Naive B cell (primary cell): ENCODE measurements at places on chromosomes 6 and 20.
A peak's percentile ranks its signal among the peaks of the same experiment; 100 is the strongest.

GRCh38 chr6:150202404-150202803 lies 59.6 kb downstream of the PPP1R14C start:
- no peak overlapping the region for H3K4me3 ChIP-seq
- peaks cover 23% of the 10 kb centered on the region for H3K4me1 ChIP-seq
- no peak overlapping the region for H3K27ac ChIP-seq
- no peak for DNase-seq
- peaks cover 10% of the 10 kb centered on the region for H3K27me3 ChIP-seq

DNA sequence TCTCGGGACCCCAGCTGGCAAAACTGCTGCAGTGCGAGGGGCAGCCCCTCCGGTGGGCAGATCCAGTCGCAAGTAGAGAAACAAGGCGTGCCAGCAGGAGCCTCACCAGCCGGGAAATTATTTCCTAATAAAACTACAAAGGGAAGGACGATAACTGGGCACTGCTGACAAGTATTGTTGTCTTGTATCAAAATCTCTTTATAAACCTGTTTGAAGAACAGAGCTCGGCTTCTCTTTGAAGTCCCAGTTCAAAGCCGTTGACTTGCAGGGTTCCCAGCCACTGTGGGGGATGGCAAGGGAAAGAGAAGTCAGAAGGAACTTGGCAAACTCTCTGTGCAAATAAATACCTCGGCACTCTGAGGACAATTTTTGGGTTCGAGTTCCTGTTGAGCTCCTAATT lies 504.5 kb downstream of the CD83 start:
- no peaks in the 10 kb centered on the region for H3K27me3 ChIP-seq
- DNase-seq: no peak
- no peak overlapping the region for H3K27ac ChIP-seq
- H3K4me3 ChIP-seq: no peak overlapping the region

GRCh38 chr6:170449835-170450753 lies 103.0 kb downstream of the PSMB1 start:
- no peak overlapping the region for H3K4me3 ChIP-seq
- H3K36me3 ChIP-seq: no peaks in the 10 kb centered on the region
- peaks cover 12% of the 10 kb centered on the region for H3K27me3 ChIP-seq
- no peak overlapping the region for H3K27ac ChIP-seq

DNA sequence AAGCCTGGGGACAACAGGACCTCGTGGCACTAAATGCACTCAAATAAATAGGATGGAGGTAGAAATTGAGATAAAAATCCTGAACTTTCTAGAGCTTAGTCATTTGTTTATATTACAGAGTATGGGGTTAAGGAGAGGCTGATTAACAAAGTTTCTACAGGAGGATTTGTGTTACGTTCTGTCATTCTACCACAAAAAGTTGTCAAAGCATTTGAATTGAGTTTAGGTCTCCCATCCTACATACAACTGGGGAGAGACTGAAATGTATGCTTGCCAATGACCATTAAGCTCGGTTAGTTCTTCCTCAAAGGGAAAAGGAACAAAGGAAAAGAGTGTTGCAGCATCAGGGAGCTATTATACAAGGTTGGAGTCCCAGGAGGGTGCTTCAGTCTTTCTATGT lies 597.9 kb downstream of the COL12A1 start:
- H3K36me3 ChIP-seq: no peaks in the 10 kb centered on the region
- H3K27me3 ChIP-seq: no peaks in the 10 kb centered on the region
- no peak for DNase-seq
- no peaks in the 10 kb centered on the region for H3K4me1 ChIP-seq

DNA sequence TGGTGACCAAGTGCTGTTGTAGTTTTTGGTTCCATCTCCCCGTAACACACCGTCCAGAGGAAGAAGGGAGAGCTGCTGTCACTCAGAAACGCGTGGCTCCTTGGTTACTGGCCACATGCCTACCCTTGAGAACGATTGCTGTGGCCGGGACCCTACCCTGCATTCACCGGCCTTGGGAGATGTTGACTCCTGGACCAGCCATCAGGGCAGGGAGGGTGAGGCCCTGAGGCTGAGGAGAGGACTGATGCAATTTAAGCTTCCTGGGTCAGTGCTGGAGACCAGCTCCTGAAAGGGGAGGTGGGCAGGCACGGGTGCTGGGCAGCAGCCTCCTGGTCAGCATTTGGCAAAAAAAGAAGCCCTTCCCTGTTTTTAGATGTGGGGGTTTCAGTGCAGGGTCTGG lies 31.5 kb downstream of the ERMARD start:
- no peak for DNase-seq
- no peaks in the 10 kb centered on the region for H3K27me3 ChIP-seq
- H3K27ac ChIP-seq: no peak overlapping the region
- no peaks in the 10 kb centered on the region for H3K36me3 ChIP-seq
- no peaks in the 10 kb centered on the region for H3K4me1 ChIP-seq

DNA sequence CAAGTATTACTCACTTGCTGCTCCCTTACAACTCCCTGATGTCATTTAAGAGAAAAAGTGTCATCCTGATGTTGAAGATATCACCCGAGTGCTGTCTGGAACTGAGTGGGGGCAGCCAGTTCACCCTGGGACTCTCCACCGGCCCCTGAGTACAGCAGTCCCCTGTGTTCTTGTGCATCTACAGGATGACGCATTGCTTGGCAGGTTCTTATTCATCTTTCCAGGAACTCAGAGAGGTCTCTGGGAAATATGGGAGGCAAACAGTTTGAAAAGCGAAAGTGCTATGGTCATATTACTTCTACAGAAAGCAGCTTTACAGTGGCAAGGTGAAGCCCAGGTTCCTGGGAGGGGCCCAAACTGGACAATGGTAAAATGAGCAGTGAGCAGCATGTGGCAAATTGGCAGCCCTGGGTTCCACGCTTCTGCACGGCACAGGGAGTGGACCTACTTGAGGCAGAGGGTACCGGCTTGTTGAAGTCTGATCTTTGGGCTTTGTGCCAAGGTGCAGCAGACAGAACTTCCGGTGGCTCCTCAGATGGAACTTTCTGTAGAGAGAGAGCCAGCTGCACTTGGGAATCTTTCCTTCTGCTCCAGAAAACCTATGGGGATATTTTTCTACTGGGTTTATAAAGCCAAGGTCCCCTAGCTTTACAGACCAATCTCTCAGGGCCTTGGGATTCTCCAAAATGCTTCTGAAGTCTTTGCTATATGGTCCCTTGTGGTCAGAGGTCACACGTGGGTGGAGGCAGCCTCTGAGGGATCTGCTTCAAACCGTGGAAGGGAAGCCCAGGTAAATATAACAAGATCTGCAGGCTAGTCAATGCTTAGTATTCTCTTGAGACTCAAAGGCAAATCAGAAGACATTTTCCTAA lies 128.3 kb downstream of the MAP3K7 start:
- DNase-seq: no peak
- H3K4me3 ChIP-seq: no peak overlapping the region
- no peaks in the 10 kb centered on the region for H3K27me3 ChIP-seq
- H3K4me1 ChIP-seq: peaks cover 11% of the 10 kb centered on the region
- H3K27ac ChIP-seq: no peak overlapping the region

DNA sequence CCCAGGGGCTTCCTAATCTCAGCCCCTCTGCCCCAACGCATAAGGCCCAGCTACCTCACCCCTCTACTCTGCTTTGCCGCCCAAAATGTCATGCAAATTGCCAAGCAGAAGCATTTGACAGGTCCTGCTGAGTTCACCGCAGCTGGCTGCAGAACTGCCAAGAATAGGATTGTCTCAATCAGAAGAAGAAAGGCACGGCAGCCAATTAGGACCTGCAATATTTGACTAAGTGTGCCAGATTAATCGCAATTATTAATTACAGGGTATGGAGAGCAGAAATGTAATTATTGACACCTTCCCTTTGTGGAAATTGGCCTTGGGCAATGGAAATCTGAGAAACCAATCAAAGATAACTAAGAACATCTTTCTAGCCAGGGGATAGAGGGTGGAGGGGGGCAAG lies 318.6 kb downstream of the LRFN2 start:
- H3K4me1 ChIP-seq: no peaks in the 10 kb centered on the region
- no peak overlapping the region for H3K4me3 ChIP-seq
- peaks cover 27% of the 10 kb centered on the region for H3K27me3 ChIP-seq
- H3K27ac ChIP-seq: no peak overlapping the region
- DNase-seq: no peak

DNA sequence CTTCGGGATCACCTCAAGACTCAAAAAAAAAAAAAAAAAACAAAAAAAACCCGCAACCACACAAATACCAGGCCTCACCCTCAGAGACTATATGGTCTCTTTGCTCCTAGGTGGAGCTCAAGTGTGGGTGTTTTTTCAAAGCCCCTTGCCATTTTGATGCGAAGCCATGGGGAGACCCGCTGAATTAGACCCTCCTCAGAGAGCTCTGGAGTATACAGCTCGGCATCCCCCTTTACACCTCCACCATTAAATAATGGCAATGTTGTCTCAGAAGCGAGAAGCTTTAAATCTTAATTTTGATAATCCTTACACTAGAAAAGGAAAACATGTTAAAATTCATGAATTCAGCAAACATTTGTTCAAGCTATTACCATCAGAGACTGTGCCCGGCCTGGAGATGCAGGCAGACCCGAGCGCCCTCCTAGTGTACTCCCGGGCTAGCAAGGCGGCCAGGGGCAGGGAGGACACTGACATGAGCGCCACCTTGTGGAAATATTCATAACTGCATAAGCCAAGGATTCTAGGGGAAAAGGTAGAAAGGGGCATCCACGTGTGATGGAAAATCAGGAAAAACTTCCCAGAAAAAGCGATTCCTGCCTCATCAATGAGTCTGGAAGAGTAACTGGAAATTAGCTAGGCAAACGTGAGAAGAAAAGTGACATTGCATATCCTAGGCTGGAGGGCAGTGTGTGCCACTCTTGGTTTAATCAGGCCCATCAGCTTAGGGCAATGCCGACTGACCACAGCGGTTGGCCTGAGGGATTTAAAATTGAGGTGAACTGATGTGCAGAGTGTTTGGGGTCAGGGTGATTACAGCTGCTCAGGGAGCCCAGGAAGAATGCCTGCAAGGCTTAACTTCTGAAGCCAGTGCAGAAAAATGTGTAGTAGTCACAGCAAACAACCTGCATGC lies 72.5 kb downstream of the B3GAT2 start:
- H3K27ac ChIP-seq: no peak overlapping the region
- H3K4me1 ChIP-seq: peaks cover 4% of the 10 kb centered on the region
- no peak overlapping the region for H3K4me3 ChIP-seq
- peaks cover 31% of the 10 kb centered on the region for H3K27me3 ChIP-seq
- peak; percentile 53 for DNase-seq

DNA sequence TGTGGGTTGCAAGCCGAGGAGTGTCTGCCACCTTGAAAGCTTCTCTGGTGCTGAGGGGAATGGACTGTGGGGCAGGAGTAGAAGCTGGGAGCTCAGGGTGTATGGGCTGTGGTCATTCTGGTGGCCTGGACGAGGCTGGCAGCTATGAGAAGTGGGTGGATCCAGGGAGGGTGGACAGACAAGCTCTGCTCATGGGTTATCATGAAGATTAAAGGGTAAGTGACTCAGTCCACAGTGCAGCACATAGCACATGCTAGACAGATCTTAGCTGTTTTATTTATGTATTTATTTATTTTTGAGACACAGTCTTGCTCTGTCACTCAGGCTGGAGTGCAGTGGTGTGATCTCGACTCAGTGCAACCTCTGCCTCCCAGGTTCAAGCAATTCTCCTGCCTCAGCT lies 13.8 kb downstream of the RSPO4 start:
- H3K27me3 ChIP-seq: peaks cover 18% of the 10 kb centered on the region
- H3K27ac ChIP-seq: no peak overlapping the region
- no peaks in the 10 kb centered on the region for H3K4me1 ChIP-seq
- H3K4me3 ChIP-seq: no peak overlapping the region

GRCh38 chr20:11949711-11950110 lies 32.0 kb downstream of the BTBD3 start:
- H3K36me3 ChIP-seq: no peaks in the 10 kb centered on the region
- no peaks in the 10 kb centered on the region for H3K4me1 ChIP-seq
- H3K27ac ChIP-seq: no peak overlapping the region
- no peaks in the 10 kb centered on the region for H3K27me3 ChIP-seq
- DNase-seq: no peak

DNA sequence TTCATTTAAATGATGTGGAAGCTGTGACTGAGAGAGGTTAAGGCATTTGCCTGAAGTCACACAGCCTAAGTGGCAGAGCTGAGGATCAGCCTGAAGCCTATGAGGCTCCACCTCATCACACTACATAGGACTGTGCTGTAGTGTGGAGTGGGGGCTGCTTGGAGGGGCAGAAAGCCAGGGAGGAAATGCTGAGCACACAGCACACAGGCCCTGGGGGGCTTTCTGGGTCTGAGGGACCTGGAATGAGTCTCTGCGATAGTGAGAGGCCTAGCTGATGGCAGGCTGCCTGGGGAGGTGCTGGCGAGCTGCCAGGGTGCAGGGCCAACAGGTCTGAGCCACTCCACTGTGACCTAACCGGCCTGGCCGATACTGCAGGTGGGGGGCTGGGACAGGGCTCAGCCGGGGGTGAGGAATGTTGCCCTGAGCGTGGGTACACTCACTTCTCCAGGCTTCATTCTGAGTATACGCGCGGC lies 2.2 kb upstream of the ARHGAP40 start:
- H3K36me3 ChIP-seq: no peaks in the 10 kb centered on the region
- H3K4me3 ChIP-seq: no peak overlapping the region
- H3K27ac ChIP-seq: no peak overlapping the region

DNA sequence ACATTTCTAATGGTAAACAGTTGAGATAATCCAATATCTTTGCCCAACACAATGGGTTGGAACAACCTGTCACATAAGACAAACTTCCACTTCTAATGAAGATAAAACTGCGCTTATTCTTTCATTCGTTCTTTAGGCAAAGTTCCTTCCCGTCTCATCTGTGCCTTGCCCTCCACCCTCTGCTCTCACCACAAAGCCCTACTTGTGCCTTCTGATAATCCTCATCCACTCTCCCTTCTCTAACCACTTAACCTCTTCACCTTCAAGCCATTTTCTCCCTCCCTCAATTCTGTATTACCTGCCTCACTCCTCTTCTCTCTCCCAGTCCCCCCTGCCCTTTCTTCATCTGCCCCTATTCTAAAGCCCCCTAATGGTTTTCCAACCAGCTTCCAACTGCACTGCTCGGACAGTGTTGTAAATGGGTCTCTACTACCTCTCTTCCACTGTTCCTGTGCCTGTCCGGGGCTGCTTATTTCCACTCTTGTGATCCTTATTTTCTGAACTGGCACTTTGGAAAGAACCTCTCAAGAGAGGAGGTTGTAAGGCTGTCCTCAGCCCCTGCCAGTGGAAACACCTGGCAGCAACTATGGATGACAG lies 62.9 kb upstream of the MYB start:
- no peaks in the 10 kb centered on the region for H3K36me3 ChIP-seq
- H3K27me3 ChIP-seq: no peaks in the 10 kb centered on the region
- H3K27ac ChIP-seq: no peak overlapping the region
- DNase-seq: no peak
- H3K4me1 ChIP-seq: peaks cover 9% of the 10 kb centered on the region
- H3K4me3 ChIP-seq: no peak overlapping the region

- H3K4me1 ChIP-seq: peaks cover 30% of the 10 kb centered on the region
- H3K27me3 ChIP-seq: peaks cover 23% of the 10 kb centered on the region
- H3K36me3 ChIP-seq: no peaks in the 10 kb centered on the region
These were observed 6.1 kb upstream of the LAMP5 start for GRCh38 chr20:9508240-9508661.
